Mucosa of gallbladder (tissue), 1 donor: ENCODE measurements at places on chromosomes 12 and 14. TPM values are rescaled to one million over a fixed set of nuclear protein-coding genes. Genes with fewer than 3 reads are reported as not detected.

- DNase-seq = peak; percentile 54
These were observed 10.3 kb upstream of the FERMT2 start for GRCh38 chr14:52961060-52961639.

DNA sequence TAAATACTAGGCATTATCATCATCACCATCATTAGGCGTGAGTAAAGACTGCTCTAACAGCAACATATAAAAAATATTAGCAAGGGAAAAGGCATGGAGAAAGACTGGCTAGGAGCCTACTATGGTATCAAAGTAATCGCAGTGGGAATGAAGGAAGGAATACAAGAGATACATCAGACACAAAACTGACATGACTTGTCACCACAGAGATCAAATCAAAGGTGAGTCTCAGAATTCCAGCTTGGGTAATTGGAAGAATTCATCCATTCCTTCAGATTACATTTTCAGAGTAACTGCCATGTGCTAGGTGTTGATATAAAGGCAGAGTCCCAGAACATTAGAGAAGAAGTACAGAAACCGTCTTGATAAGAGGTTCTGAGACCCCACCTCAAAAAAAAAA lies 10.2 kb downstream of the ZBTB25 start:
- no peak for DNase-seq

DNA sequence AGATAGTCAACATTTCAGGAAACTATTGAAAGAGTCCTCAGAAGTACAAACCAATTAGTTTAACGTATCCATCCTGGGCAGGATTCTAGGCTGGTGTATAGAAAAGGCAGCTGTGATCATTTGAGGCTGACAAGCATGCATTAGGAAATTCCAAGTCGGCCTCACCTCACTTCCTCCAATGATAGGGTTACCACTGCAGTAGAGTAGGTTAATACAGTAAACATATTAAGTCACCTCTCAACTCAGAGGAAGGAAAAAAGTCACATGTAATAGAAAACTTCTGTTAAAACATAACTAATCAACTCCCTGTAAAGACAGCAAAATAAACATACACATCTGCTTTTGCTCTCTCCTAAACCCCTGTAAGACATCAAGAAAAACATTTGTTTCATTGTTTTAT lies 33.5 kb downstream of the MED13L start:
- DNase-seq = peak; percentile 29

DNA sequence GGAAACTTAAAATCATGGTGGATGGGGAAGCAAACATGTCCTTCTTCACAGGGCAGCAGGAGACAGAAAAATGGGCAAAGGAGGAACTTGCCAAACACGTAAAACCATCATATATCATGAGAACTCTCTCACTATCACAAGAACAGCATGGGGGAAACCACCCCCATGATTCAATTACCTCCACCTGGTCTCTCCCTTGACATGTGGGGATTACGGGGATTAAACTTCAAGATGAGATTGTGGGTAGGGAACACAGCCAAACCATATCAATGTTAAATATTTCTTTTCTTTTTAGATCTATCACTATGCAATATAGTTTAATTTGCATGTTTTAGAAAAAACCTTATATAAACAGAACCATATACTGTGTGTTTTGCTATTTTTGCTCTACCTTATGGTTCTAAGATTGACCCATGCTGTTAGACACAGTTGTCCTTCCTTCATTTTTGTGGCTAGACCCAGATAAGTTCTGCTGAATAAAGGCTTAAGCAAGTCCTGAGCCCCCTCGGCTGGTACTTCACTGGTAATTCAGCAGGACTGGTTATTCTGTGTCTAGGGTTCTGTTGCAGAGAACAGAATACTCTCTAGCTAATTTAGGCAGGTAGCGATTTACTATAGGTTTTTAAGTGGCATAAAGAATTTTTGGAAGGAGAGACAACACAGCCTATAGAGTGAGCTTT lies 253.7 kb upstream of the HMGA2 start:
- DNase-seq = no peak

- no peak for DNase-seq
These were observed 2.1 kb downstream of the SIX6 start for GRCh38 chr14:60510951-60511599.

DNA sequence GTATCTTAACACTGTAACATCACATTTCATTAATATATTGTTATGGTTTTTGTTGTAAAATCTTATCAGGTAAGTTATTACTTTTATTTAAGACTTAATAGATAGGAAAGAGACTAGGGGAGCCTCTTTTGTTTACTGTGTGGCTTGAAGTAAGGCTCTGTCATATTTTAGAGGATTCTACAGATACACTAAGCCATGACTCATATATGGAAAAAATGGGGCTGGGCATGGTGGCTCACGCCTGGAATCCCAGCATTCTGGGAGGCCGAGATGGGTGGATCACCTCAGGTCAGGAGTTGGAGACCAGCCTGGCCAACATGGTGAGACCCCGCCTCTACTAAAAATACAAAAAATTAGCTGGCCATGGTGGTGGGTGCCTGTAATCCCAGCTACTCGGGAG lies 23.6 kb upstream of the NPFF start:
- DNase-seq = no peak

ABCD2 gene
- 0.63 TPM for total RNA-seq

OR4E1 gene
- not detected for total RNA-seq

CBLN3 gene
- total RNA-seq = 14.0 TPM
